AG04450 (cell line): ENCODE measurements at places on chromosomes 11 and 22.

DNA sequence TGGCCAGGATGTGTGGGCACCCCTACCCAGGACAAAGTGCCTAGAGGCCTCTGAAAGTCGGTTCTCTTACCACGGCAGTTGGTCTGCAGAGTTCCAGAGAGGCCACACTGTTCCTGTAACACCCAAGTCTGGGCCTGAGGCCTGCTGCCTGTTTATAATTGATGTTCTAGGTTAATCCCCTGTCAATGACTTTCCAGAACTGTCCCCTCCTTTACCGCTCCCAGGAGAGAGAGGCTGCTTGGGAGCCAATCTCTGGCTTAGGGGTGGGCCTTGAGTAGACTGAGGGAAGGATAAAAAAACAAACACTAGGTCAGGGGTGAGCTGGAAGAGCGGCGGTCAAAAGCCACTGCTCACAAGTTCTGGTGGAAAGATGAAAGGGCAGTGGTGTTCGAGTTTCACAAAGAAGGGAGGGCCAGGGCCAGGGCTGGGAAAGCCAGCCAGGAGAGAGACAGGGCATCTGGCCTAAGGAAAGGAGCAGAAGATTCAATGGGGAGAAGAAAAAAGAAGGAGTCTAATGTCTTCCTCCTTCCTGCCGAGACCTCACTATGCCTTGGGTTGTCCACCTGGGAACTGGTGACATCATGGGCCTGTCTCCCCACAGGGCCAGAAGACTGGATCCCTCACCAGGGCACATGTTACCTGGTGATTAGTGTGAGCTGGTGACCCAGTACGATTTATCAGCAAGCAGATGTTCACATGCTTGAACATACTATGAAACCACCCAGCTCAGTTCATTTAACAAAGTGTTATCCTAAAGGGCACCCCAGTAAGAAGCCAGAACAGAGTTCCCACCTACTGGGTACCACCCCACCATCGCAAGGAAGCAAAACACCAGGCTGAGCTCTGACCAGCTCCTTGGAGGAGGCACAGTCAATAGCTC is 50.2 kb downstream of the PC start:
- no peak for DNase-seq

DNA sequence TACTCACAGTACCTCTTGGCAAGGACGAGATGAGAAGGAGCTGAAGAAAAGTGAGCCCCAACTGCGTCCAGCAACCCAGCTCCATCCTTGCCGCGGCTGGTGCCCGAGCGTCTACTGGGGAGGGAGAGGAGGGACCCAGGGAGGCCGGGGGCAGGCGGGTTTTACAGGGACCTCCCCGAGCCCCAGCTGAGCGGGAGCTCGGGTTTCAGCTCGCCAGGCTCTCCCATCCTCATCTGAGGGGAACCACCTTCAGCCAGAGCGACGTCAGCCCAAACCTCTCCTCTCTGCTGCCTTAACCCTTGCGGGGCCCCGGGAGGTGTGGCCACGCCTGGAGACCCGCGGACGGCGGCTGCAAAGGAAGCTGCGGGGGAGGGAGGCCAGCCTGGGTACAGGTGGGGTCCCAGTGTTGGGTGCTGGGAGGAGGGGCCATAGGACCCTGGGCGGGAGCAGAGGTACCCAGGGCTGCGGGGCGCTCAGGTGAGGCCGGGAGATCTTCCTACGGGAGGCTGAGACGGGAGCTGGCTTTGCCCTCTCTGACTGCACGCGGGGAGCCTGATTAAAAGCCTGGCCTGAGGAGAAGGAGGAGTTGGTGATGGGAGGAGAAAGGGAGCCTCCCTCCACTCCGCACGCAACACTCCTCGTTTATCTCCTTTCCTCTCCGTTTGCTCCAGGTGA is at the start of gene PAMR1:
Gene PAMR1 (minus strand): TSS at position 116 of the 675 bp plus-strand sequence. CDS start 31 bp downstream, at position 85.
- peak; percentile 65 for DNase-seq

- no peak for DNase-seq
Measured at GRCh38 chr22:24392218-24392931, 35.0 kb upstream of the ADORA2A start.

DNA sequence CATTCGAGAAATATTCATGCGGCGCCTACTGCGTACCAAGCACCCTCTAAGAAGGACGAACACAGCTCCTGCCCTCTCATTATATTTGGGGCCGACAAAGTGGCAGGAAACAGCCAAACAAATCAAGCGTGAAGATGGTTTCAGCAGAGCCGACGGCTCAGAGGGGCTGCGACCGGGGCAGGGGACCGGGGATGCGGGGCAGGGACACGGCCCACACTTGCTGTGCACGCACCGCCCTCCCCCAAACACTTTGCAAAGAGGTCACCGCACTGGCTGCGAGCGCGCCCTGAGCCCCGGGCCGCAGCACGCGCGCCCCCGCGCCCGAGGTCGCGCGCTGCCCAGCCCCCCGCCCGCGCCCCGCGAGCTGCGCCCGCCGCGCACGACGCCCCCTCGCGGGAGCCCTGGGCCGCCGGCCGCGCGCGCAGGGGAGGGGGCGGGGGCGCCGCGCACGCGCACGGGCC is 255 bp upstream of the SYNGR1 start:
- DNase-seq: no peak

GRCh38 chr11:43419460-43419859 is 60.7 kb downstream of the TTC17 start:
- DNase-seq: no peak

- DNase-seq: peak; percentile 72
Measured at GRCh38 chr11:76445121-76446084, 585 bp downstream of the EMSY start.

- DNase-seq: no peak
Measured at GRCh38 chr11:16743478-16743877, 5.0 kb downstream of the C11orf58 start.

DNA sequence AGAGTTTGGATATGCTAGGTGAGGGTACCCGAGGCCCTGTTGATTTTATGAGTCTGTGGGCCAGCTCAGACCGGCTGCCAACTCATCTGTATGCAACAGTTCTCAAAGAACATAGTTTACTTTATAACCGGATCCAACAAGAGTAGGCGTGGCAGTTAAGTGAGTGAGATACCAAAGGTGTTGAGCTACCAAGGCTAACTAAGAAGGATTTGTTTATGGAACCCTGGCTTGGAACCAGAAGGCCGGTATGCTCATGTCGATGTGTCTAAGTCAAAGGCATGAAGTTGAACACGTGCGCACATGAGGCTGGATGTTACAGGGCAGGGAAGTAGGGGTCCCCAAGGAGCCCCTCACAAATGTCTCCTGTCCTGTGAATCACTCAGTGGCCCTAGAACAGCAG is at the start of gene KCNJ1:
Gene KCNJ1 (minus strand): TSS at position 20 of the 400 bp plus-strand sequence. CDS start 27,053 bp downstream, outside the sequence.
- DNase-seq: no peak

DNA sequence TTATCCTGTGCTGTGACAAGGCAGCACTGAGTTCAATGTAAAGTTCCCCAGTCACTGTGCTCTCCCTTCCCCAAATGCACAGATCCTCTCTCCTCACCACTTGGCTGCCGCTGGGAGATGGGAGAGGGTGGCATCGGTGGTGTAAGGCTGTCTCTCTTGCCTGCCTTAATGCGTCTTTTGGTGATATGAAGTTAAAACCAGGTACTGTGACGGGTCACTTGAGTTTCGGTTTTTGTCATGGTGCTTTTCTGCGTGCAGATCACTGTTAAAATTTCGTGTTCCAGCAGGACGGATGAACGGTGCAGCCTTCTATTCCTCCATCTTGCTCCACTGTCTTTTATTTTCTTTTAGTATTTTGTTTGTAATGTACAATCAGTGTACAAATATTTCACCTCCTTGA is 18.6 kb downstream of the GLB1L2 start:
- no peak for DNase-seq

- no peak for DNase-seq
Measured at GRCh38 chr11:10352921-10353550, 48.2 kb downstream of the ADM start.

GRCh38 chr11:93494357-93494756 is 48.8 kb downstream of the SMCO4 start:
- no peak for DNase-seq

DNA sequence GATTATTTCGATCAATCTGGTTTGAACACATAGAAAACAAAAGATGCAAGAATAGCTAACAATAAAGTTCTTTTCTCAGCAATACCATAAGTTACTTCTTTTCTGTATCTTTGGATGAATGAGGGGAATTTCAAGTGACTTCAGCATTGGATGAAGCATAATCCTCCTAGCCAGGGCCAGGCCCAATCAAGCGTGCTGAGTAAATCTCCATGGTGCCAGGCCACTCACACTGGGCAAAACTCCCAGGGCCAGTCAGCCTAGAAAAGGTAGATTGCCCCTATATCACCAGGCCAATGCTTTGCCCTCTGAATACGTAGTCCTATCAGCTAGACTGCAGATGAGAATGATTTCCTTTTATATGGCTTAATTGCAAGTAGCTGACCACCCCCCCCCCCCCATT is 6.0 kb downstream of the CNTF start:
- no peak for DNase-seq
